CD8-positive, alpha-beta memory T cell (primary cell): ENCODE measurements at places on chromosomes 5 and 9.

GRCh38 chr9:78358329-78359051, 61.6 kb downstream of the PSAT1 start:
- DNase-seq = no peak

GRCh38 chr5:171654881-171655280, 130.7 kb upstream of the SMIM23 start:
- DNase-seq = no peak

DNA sequence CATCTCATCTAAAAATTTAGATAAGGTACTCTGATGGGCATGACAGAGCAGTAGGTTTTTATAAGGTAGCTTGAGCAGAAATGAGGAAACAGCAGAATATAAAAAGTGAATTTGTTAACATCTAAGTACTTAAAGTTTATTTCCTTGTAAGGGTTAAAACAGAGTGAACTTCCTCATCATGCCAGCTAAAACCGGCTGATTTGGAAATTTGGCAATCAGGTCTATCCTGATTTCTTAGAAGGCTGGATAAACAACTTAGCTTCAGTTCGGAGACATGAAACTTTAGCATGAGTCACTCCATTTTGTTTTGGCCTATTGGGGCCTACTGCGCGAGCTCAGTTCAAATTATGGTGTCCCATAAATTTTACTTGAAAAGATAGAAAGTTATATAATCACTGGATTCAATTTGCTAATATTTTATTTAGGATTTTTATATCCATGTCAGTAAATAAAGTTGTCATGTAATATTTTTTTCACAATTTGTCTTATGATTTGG, 241.6 kb upstream of the RORB start:
- DNase-seq = no peak

- DNase-seq = no peak
Measured at GRCh38 chr9:134139081-134139480, 3.2 kb downstream of the WDR5 start.

DNA sequence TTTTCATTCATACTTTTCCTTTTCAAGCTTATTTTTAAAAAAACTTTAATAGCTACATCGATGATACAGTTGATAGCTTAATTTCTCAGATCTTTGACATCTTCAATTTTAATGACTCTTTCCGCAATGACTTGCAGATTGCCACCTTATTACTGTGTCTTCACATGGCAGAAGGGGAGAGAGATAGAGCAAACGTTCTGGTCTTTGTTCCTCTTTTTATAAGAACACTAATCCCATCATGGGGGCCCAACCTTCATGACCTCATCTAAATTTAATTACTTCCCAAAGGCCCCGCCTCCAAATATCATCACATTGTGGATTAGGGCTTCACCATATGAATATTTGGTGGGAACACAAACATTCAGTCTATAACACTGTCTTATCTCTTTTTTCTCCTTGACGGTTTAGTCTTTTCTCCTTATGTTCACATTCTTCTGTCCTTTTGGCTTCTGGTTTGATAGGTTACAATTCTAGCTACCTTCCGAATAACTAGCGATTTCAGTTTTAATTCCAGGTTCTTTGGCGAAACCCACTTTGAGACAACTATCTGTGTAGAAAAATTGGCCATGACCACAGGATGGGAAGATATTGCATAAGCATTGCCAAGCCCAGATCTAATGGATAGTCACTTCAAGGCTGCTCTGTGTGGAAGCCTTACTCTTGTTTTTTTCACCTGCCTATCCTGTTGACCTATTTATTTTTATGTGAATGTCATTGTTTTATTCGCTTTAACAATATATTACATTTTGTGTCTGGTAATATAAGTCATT, 5.0 kb downstream of the ZNF189 start:
- DNase-seq = no peak

DNA sequence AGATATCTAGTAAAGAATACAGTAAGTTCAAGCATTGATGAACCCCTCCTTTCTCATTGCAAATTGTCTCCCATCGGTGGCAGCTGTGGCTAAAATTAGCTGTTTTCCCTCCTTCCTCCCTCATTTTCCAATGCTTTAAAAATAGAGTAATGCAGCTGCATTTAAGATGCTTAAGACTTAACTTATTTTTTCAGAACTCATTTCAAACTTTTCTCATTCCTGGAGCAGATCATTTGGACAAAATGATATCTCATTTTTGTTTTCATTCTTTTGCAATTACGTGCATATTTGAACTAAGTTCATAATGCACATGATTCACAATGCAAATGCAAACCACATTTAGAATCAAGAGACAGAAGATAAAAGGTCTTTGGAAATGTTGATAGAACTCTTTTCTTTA, 14.6 kb downstream of the HSPB3 start:
- no peak for DNase-seq

DNA sequence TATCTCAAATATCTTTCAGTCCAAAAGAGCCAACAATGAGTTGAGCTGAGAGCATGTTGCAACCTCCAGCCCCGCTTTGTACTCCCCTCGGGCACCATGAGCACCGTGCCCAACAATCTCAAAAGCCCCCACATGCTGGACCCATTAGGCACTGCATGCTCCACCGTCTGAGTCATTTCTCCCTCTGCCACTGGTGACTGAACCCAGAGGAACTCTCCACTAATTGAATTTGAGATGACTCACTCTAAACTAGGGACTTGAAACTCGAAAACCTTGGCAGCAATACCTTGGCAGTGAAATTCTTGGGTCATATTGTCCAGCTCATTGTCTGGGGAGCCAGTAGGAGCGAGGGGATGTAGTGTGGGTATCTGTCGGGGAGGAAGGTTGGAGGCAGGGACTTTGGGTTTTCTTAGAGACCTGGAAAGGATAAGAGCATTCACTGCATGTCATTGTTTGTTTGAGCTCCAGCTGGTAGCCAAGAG, 49.9 kb upstream of the SLIT3 start:
- no peak for DNase-seq

DNA sequence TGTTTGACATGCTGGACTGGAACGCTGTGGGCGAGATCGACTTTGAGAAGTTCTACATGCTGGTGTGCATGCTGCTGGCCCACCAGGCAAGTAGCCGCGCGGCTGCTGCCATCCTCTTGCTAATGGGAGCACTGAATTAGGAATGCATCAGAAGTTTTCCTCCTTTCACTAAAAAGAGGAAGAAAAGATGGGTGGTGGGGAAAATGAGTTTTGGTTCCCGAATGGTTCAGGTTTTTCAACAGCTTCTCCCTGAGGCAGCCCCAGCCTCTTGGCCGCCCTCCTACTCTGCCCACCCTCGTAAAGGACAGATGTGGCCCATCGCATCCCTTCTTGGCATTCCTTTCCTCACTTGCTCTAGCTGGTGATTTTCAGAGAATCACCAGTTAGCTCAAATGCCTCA, 5.5 kb downstream of the EFCAB9 start:
- no peak for DNase-seq

- no peak for DNase-seq
Measured at GRCh38 chr5:121006217-121006616, 542.1 kb downstream of the PRR16 start.

- DNase-seq = no peak
Measured at GRCh38 chr5:181204826-181205760, at the start of gene TRIM7. TRIM7 (minus strand) TSS chr5:181205196; CDS start chr5:181205110, 86 bp downstream.

GRCh38 chr5:170293273-170293672, 4.3 kb downstream of the LCP2 start:
- peak; percentile 78 for DNase-seq

- DNase-seq = no peak
Measured at GRCh38 chr5:109630093-109630492, 59.6 kb upstream of the MAN2A1 start.

- no peak for DNase-seq
Measured at GRCh38 chr9:89185980-89186379, 7.4 kb upstream of the SHC3 start.

- no peak for DNase-seq
Measured at GRCh38 chr9:84271921-84272556, 68.5 kb downstream of the SLC28A3 start.

DNA sequence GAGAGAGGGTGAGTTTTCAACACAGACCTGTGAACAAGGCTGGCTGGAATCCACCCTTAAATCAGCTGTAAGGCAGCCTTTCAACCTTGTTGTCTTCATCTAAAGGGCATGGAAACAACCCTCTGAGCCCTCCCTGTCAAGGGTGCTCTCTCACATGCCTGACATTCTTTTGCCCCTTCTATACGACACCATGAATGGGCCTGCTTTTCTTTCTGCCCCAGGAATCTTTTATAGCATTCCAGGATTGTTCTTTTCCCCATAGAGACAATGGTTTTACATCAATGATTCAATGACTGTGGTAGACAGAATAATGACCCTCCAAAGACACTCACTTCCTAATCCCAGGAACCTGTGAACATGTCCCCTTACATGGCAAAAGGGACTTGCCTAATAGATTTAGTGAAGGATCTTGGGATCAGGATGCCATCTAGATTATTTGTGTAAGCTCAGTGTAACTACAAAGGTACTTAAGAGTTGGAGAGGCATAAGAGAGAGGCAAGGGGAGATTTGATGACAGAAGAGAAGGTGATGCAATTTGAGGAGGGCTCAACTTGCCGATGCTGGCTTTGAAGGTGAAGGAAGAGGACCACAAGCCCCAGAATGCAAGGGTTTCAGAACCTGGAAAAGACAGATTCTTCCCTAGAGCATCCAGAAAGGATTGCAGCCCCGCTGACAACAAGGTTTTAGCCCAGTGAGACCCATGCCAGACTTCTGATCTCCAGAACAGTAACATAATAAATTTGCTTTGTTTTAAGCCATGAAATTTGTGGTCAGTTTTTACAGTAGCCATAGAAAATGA, 29.2 kb upstream of the HMHB1 start:
- no peak for DNase-seq

DNA sequence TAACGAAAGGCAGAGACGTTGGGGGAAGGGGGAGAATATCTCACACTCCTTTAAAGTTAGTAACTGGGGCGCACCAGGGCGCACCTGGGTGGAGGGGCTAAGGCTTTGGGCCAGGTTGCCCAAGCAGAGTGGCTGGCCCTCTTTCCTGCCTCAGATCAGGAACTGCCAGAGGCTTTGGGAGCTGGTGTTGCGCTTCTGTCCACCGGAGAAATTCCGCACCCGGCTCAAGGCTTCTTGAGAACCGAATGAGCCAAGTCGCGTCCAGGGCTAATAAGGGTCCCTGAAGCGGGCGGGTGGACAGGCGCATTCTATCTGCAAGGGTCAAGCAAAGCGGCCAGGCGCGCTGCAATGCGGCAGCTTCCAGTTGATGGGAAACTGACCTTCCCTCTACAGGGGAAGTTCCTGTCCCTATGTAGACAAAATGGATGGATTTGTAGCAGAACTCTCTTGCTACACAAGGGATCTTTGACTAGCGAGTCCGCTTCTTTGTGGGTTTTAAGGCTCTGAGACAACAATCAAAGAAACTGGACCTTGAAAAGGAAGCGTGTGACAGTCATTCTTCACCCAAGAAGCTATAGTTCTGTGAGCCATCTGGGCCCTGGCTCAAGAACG, 5.5 kb downstream of the PAX5 start:
- no peak for DNase-seq

- no peak for DNase-seq
Measured at GRCh38 chr5:150809363-150809762, 30.8 kb downstream of the SMIM3 start.

DNA sequence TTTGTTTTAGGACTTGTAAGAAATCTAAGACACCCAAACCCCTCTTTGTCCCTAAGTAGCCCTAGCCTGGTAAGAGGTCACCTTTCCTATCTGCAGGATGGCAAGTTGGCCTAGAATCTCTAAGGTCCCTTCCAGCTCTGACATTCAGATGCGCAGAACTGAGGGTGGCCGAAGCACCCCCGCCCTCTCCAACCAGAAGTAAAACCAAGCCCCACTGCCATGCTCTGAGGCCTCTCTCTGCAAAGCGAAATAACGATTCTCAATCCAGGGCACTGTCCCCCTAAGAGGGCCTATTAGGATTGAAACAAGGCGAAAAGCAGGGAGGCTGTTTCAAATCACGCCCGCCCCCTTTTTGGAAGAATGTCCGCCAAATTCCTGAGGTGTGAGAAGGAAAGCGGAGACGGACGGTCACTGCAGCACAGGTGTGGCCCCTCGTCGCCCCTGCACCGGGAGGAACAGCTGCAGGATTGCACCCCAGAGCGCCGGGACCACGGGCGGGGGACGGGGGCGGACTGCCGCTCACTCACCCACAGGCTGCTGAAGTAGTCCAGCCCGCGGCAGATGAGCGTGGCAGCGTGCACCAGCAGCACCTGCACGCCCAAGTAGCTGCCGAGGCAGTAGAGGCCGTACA, 824 bp downstream of the TMEM245 start:
- no peak for DNase-seq

DNA sequence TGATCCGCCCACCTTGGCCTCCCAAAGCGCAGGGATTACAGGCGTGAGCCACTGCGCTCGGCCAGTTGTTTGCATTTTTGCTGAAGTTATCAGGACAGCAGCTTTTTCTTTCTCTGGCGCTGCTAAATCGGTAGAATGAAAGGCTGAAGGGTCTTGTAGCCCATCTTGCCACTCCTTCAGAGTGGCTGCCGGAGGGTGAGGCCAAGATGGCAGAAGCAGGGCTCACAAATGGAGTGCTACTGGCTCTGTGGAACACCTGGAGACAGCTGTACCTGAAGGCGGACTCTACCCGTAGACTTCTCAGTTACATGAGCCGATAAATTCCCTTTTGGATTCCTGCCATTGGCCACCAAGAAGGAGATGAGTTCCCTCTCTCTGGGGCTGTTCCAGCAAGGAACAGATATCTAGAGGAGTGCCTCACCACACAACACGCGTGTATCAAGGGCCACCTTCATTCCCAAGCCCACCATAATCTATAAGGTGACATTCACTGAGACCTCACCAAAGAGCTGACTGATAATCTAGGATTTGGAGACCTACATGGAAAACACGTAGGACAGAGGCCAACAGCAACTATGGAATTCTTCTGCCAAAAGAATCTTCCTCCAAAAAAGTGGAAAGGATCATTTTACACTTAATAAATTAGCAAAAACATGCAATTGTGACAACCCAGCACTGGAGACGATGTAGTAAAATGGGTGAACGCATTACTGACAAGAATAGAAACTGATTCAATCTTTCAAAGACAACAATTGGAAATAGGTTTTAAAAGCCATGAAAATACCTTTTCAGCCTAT, 21.8 kb downstream of the STK10 start:
- no peak for DNase-seq

- DNase-seq = no peak
Measured at GRCh38 chr9:130892477-130893304, 3.9 kb downstream of the QRFP start.

GRCh38 chr5:55110217-55110616, 7.8 kb downstream of the GZMA start:
- DNase-seq = no peak

DNA sequence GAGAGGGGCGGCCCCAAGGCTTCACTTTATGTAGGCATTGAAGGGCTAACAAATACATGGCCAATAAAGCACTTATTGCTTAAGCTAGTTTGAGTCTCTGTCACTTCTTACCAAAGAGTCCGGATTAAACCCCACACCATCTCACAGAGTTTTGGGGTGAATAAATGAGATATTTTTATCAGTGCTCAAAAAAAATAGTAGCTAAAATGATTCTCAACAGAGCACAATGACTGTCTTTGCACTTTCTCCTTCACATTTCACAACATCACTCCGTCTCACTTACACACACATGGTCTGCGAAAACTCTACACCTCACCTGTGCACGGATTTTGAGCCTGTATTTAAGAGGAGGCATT, 92.9 kb downstream of the LMX1B start:
- DNase-seq = no peak
